Kidney (tissue), 22 donors: ENCODE measurements at places on chromosomes 12 and 14. TPM values are rescaled to one million over a fixed set of nuclear protein-coding genes. Genes with fewer than 3 reads are reported as not detected.

NUAK1 gene
- polyA plus RNA-seq: 2.9 TPM

OTX2 gene
- polyA plus RNA-seq: not detected

UNC119B gene
- polyA plus RNA-seq: 29.4 TPM

RNU6-7 gene
- polyA plus RNA-seq: not detected

TMEM229B gene
- 3.1 TPM for polyA plus RNA-seq

FAM181A gene
- polyA plus RNA-seq: not detected

SLC2A14 gene
- not detected for polyA plus RNA-seq

DLK1 gene
- polyA plus RNA-seq: 0.17 TPM

NPAS3 gene
- polyA plus RNA-seq: 0.82 TPM

ARMH4 gene
- polyA plus RNA-seq: 14.2 TPM

MANSC4 gene
- not detected for polyA plus RNA-seq

SLC25A47 gene
- polyA plus RNA-seq: 1.0 TPM

OSGEP gene
- 30.3 TPM for polyA plus RNA-seq

PTPRR gene
- polyA plus RNA-seq: 0.86 TPM
